ENCODE measurements at places on chromosomes 12 and 14.

DNA sequence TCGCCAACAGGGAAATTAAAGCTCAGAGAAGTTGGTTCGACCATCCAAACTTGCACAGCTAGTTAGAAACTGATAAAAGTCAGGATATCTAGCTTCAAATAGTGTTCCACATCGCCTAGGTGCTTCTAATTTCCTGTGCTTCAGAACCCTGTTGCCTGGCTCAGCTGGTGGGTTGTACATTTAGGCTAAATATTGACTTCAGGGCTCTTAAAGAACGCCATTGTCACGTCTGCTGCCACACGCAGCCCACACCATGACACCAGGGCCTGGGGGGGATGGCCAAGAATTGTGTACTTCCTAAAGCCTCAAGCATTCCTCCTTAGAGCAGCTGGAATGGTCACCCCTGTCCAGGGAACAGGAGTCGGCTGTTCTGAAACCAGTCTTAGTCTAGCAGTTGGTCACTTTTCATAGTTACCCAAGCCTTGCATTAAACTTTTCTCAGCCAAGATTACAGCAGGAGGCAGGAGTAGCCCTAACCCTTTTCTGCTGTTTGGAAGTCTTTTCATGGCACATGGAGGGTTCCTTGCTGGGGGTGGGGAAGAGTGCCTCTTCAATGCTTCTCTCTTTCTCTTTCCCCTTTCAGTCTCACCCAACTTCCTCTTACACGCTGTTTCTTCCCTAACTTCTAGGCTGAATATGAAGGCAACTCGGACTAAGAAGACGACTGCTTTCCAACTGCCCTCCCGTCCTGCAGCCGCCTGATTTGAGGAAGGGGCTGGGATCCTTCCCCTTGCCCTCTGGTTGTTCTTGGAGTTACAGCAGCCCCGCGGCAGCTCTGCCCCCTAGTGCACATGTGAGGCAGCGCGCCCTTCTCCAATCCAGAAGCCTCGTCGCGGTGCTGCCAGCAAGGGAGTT is 17.1 kb downstream of the FOS start:
- peak; percentile 80 for DNase-seq

DNA sequence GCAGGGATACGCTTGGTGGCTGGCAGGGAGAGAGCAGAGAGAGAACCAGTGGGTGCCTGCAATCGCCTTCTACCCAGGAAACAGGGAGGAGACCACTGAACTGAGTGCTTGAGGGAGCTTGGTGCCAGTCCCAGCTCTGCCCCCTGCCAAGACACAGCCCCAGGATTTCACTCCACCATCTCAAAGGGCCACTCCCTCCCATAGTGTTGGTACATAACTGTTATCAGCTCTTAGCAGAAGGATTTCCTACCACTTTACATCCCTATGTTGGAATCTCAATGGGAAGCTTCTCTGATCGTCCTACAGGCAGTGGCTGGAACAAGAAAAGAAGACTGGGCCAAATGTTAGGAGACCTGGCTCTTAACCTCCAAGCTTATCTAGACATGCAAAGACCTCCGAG is 157.4 kb upstream of the FOXN3 start:
- no peak for DNase-seq

DNA sequence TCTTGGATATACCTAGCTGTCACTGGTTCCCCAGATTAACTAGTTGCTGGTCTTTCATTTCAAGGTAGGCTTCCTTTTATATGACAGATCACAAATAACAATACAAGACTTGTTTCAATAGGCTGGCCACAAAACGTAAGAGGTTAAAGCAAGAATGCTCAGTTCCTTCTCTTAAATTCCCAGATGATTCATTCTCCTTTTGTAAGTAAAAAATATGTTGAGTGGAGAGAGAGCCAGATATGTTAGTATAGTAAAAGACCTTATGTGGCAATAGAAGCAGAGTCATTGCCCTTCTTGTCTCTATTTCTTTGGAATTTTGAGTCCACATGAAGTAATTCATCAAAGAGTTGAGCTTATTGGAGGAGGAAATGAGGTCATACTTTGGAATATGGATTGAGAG is 939.0 kb upstream of the ATXN7L3B start:
- no peak for DNase-seq

GRCh38 chr12:62776997-62777396 is 158.0 kb downstream of the PPM1H start:
- no peak for DNase-seq

DNA sequence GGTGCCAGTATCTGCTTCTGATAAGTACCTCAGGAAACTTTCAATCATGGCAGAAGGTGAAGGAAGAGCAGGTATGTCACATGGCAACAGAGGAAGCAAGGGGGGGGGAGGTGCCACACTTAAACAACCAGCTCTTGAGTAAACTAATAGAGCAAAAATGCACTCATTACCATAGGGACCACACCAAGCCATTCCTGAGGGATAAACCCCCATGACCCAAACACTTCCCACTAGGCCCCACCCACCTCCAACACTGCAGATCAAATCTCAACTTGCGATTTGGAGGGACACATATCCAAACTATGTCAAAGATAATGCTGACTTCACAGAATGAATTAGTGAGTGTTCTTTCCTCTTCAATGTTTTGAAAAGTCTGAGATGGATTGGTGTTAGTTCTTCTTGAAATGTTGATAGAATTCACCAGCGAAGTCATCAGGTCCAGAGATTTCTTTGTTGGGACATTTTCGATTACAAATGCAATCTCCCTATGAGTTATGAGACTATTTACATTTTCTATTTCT is 16.6 kb downstream of the TFCP2 start:
- no peak for DNase-seq

Measured in activated T-cell treated with anti-CD3 and anti-CD28 coated beads, Interleukin-2, amount 50 U/mL, for 72 hours (primary cell).